ENCODE measurements at places on chromosomes 7 and 10. TPM values are rescaled to one million over a fixed set of nuclear protein-coding genes. Genes with fewer than 3 reads are reported as not detected.

Gene APBB1IP
- 20.5 TPM for total RNA-seq

Gene PLXDC2
- 42.1 TPM for total RNA-seq

Gene HYAL4
- not detected for total RNA-seq

Gene SAMD9L
- total RNA-seq = 14.9 TPM

Gene ANLN
- total RNA-seq = 1.2 TPM

Gene GIMAP4
- total RNA-seq = 61.4 TPM

Gene FBXO24
- 0.60 TPM for total RNA-seq

Gene MGMT
- 25.9 TPM for total RNA-seq

Gene IDI2
- not detected for total RNA-seq

Gene MSRB2
- 39.9 TPM for total RNA-seq

Gene OPN1SW
- total RNA-seq = not detected

DNA sequence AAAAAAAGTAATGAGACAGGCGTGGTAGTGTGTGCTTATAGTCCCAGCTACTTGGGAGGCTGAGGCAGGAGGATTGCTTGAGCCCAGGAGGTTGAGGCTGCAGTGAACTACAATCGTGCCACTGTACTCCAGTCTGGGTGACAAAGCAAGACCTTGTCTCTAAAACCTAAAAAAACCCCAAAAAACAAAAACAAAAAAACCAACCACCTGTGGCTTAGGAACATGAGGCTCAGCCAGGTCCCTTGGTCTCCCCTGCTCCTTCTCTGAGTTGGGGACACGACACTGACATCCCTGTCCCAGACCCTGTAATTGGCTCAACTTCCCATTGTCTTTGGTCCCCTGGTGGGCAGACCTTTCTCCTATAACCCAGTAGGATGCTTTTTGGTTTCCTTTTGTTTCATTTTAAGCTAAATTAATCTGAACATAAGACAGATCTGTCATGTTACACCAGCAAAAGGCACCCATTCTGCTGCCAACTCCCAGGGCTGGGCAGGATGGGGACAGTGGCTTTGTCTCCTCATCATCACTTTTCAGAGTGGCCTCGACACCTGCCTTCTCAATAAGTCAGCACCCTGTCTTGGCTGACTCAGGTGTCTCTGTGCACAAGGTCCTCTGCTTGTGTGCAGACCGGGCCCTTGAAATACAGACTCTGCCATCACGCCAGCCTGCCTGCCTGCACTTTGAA, 74.4 kb downstream of the MYL10 start:
- no peaks in the 10 kb centered on the region for H3K36me3 ChIP-seq
- H3K27me3 ChIP-seq = no peaks in the 10 kb centered on the region
- H3K4me3 ChIP-seq = no peak overlapping the region
- H3K27ac ChIP-seq = no peak overlapping the region
- no peaks in the 10 kb centered on the region for H3K4me1 ChIP-seq

- no peaks in the 10 kb centered on the region for H3K36me3 ChIP-seq
- no peak overlapping the region for H3K27ac ChIP-seq
- peaks cover 5% of the 10 kb centered on the region for H3K4me1 ChIP-seq
- H3K27me3 ChIP-seq = no peaks in the 10 kb centered on the region
- no peak overlapping the region for H3K4me3 ChIP-seq
- DNase-seq = no peak
Observed at GRCh38 chr7:55526770-55527169, 45.5 kb downstream of the VOPP1 start.

- no peaks in the 10 kb centered on the region for H3K36me3 ChIP-seq
- no peaks in the 10 kb centered on the region for H3K4me1 ChIP-seq
- no peaks in the 10 kb centered on the region for H3K27me3 ChIP-seq
- no peak overlapping the region for H3K4me3 ChIP-seq
Observed at GRCh38 chr7:101645951-101646350, 16.9 kb upstream of the MYL10 start.

- no peak overlapping the region for H3K27ac ChIP-seq
- no peaks in the 10 kb centered on the region for H3K4me1 ChIP-seq
- no peak for DNase-seq
- H3K36me3 ChIP-seq = peaks cover 4% of the 10 kb centered on the region
Observed at GRCh38 chr7:94529516-94529915, 19.9 kb downstream of the CASD1 start.

DNA sequence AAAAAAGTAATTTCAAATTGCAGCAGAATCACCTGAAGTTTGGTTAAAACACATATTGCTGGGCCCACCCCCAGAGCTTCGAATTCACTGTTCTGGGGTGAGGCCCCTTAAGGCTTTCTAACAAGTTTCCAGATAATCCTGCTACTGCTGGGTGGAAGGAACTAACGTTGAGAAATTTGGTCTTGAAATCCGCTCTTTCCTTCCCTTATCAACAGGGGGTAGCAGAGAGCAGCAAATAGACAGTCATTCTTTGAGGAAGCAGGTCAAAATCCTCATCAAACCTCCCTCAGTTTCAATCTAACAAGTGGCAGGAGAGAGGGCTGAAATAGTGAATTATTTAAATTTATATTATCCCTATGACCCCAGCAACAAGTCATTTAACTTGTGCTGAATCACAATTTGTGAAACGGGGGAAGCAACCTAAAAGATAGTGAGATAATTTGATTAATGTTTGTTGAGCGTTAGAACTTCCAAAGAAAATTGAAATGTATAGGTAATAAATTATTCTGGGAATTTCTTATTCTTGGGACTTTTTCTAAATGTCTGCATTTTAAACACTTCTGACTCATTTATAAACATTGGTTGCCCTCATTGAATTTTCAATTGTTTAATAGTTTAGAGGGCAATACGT, 21.7 kb upstream of the MALSU1 start:
- H3K36me3 ChIP-seq = no peaks in the 10 kb centered on the region
- no peak overlapping the region for H3K4me3 ChIP-seq
- H3K27ac ChIP-seq = no peak overlapping the region
- H3K27me3 ChIP-seq = no peaks in the 10 kb centered on the region
- H3K4me1 ChIP-seq = no peaks in the 10 kb centered on the region

- no peak overlapping the region for H3K27ac ChIP-seq
- H3K36me3 ChIP-seq = no peaks in the 10 kb centered on the region
- DNase-seq = no peak
- no peak overlapping the region for H3K4me3 ChIP-seq
- no peaks in the 10 kb centered on the region for H3K27me3 ChIP-seq
Observed at GRCh38 chr7:12103948-12104347, 107.1 kb upstream of the TMEM106B start.

DNA sequence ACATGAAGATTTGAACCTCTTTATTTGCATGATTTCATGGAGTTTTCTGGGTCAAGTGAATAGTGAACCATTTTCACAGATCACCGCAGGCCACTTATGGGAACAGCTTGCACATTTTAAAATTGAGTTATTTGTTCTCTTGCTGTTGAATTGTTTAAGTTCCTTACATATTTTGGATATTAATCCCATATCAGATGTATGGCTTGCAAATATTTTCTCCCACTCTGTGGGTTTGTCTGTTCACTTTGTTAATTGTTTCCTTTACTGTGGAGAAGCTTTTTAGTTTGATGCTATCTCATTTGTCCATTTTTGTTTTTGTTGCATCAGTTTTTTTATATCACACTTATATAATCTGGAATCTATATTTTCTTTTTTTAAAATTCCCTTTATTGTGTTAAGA, 14.1 kb upstream of the ZC3HAV1L start:
- no peaks in the 10 kb centered on the region for H3K27me3 ChIP-seq
- no peaks in the 10 kb centered on the region for H3K4me1 ChIP-seq
- no peak overlapping the region for H3K27ac ChIP-seq
- H3K36me3 ChIP-seq = peaks cover 30% of the 10 kb centered on the region
- no peak for DNase-seq

DNA sequence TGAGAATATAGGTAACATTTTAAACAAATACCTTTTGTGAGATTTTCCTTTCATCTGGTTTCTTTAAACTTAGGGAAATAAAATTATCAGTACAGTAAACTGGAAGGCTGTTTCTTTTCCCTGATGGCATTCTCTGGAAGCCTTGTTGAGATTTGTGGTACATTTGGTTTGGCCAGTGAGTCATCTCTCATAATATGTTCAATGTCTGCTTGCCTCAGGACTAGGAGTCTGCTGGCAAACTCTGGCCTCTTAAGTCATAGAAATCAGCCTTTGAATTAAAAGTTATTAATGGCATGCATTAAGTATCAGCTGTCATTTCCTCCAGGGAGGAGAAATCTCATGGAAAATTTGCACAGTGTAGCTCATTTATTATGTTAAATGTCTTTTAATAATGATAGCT, 316.6 kb upstream of the KIAA1217 start:
- no peaks in the 10 kb centered on the region for H3K4me1 ChIP-seq
- no peak for DNase-seq
- no peak overlapping the region for H3K4me3 ChIP-seq

- no peak overlapping the region for H3K4me3 ChIP-seq
- no peaks in the 10 kb centered on the region for H3K27me3 ChIP-seq
- no peaks in the 10 kb centered on the region for H3K36me3 ChIP-seq
- H3K4me1 ChIP-seq = no peaks in the 10 kb centered on the region
Observed at GRCh38 chr10:18104223-18104872, 35.9 kb upstream of the CACNB2 start.

GRCh38 chr10:11147722-11148121, 130.1 kb downstream of the CELF2 start:
- no peak for DNase-seq
- H3K27me3 ChIP-seq = no peaks in the 10 kb centered on the region
- H3K4me3 ChIP-seq = no peak overlapping the region
- no peak overlapping the region for H3K27ac ChIP-seq
- no peaks in the 10 kb centered on the region for H3K36me3 ChIP-seq

- H3K4me3 ChIP-seq = no peak overlapping the region
- H3K27ac ChIP-seq = no peak overlapping the region
- DNase-seq = no peak
- H3K36me3 ChIP-seq = no peaks in the 10 kb centered on the region
Observed at GRCh38 chr10:133312016-133312768, 3.5 kb downstream of the ZNF511 start.

GRCh38 chr7:69685293-69685631, 87.0 kb downstream of the AUTS2 start:
- no peaks in the 10 kb centered on the region for H3K27me3 ChIP-seq
- H3K27ac ChIP-seq = no peak overlapping the region
- no peak overlapping the region for H3K4me3 ChIP-seq
- no peaks in the 10 kb centered on the region for H3K36me3 ChIP-seq
- peaks cover 5% of the 10 kb centered on the region for H3K4me1 ChIP-seq

DNA sequence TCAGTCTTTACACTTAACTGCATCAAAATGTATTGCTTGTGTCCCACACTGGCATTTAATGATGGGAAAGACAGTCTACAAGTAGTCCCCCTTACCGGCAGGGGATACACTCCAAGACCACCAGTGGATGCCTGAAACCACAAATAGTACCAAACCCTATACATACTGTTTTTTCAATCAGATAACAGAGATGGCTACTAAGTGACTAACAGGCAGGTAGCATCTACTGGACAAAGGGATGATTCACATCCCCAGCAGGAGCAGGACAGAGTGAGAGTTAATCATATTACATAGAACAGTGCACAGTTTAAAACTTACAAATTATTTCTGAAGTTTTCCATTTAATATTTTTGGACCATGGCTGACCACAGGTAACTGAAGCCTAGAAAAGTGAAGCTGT, 13.2 kb downstream of the TMEM243 start:
- H3K36me3 ChIP-seq = no peaks in the 10 kb centered on the region
- H3K4me1 ChIP-seq = peaks cover 17% of the 10 kb centered on the region
- DNase-seq = no peak
- H3K27ac ChIP-seq = no peak overlapping the region

- H3K4me1 ChIP-seq = no peaks in the 10 kb centered on the region
- H3K27me3 ChIP-seq = no peaks in the 10 kb centered on the region
- no peaks in the 10 kb centered on the region for H3K36me3 ChIP-seq
- no peak overlapping the region for H3K27ac ChIP-seq
- DNase-seq = no peak
Observed at GRCh38 chr7:112509402-112509801, 28.6 kb downstream of the LSMEM1 start.

GRCh38 chr7:44533301-44534055, 7.7 kb downstream of the NPC1L1 start:
- H3K27me3 ChIP-seq = no peaks in the 10 kb centered on the region
- H3K36me3 ChIP-seq = no peaks in the 10 kb centered on the region
- H3K27ac ChIP-seq = no peak overlapping the region
- H3K4me3 ChIP-seq = no peak overlapping the region

DNA sequence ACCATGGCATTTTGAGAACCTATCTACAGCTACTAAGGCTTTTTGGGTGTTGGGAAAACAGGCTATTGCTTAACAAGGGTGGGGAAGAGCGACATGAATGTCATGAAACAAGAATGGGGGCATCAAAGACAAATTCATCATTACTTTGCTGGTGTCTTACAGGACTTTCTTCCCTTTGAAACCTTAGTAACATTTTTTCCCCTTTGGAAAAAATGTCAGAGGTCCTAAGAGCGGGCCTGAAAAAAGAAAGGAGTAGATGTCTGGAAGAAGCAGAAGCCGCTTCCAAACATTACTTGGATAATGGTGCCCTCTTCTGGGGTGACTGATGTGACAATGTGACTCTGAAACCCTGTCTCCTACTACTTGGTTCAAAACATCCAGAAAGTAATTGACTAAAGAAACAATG, 3.8 kb upstream of the DDX50 start:
- H3K4me1 ChIP-seq = peaks cover 3% of the 10 kb centered on the region
- peak; percentile 86 for DNase-seq
- H3K36me3 ChIP-seq = no peaks in the 10 kb centered on the region
- H3K27ac ChIP-seq = no peak overlapping the region

DNA sequence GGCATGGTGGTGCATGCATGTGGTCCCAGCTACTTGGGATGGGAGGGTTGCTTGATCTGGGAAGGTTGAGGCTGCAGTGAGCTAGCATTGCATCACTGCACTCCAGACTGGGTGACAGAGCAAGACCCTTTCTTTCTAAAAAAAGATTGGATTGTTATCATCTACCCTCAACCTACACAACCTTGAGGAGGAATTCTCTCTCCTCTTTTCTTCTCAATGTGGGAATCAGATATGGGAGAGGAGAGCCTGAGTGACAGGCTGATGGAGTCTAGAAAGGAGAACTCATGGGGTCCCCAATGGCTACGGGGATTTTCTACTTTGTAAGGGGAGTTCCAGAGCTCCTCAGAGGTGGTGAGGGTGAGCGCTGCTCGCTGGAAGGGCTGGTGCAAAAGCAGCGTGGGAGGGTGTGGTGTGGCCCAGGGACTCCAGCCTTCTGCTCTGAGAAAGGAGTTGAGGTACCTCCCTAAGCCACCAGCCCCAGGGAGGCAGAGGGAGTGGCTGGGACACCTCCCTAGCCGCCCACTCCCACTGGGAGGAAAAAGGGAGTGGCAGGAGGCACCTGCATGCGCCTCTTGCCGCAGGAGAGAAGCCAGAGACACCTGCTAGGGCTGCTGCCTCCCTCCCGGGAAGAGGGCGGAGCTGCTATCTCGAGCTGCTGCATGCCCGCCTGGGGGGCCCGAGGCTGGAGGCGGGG, 48.4 kb downstream of the GATA3 start:
- DNase-seq = no peak
- no peaks in the 10 kb centered on the region for H3K27me3 ChIP-seq
- H3K4me1 ChIP-seq = no peaks in the 10 kb centered on the region
- H3K4me3 ChIP-seq = no peak overlapping the region

DNA sequence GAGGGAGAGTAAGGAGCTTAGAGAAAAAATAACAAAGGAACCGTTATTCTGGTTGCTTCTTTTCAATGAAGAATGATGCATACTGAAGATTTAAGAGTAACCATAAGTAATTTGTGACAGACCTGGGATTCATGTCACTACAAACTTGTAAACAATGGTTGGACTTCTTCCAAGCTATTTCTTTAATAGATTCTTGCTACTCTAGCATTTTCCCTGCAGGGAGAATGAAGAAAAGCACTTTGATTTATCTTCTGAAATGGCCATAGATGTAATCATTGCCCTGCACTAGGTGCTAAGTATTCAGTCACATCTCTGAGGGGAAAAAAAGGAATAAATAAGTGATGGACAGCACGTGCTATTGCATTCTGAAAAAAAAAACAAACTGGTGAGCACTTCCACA, 606.6 kb upstream of the LRRN3 start:
- no peak overlapping the region for H3K27ac ChIP-seq
- DNase-seq = no peak
- no peaks in the 10 kb centered on the region for H3K27me3 ChIP-seq
- H3K36me3 ChIP-seq = no peaks in the 10 kb centered on the region
